ENCODE measurements at places on chromosomes 2 and 18.

DNA sequence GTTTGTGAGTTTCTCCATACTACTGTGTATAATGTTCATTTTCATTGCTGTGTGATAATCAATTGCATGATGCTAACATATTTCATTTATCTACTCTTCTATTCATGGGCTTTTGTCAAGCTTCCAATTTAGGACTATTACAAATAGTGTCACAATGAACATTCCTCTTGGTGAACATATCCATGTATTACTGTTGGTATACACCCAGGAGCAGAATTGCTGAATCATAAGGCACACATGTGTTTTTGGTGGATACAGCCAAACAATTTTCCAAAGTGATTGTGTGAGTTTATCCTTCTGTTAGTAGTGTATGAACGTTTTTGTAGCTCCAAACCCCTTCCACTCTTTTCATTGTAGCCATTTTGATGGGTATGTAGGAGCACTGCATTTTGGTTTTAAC lies 101.6 kb upstream of the COPS8 start:
- no peak for DNase-seq

DNA sequence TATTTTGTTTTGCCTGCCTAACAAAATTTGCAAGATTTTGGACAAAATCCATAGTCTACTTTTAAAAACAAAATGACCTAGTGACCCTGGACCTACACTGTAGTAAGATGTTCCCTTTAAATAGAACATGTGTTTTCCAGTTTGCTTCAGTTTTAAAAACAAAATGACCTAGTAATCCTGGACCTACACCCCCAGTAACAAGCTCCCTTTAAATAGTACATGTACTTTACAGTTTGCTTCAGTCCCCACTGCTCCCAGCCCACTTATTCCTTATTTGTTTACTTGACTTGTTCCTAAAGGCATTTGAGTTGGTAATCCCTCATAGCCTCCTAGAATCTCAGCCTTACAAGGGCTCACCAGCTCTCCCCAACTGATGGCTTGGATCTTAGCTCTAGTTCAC lies 34.5 kb upstream of the HTR2B start:
- no peak for DNase-seq

DNA sequence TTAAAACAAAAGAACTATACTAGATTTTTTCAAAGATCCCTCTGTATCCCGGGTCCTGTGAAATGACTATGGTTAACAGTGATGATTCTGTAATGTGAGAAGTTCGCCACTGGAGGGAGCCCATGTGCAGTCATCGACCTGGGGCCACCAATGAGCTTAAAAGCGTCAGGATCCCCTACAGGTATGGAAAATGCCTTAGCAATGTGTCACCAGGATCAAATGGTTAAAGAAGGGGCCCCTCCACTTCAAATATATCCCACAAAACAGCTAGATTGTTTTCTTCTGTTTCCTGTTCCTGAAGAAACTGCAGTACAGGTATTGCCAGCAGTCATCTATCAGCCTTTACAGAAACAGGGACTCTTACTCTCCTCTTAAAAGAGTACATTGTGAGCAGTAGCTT lies 15.3 kb downstream of the CHRNA1 start:
- DNase-seq: peak; percentile 45

DNA sequence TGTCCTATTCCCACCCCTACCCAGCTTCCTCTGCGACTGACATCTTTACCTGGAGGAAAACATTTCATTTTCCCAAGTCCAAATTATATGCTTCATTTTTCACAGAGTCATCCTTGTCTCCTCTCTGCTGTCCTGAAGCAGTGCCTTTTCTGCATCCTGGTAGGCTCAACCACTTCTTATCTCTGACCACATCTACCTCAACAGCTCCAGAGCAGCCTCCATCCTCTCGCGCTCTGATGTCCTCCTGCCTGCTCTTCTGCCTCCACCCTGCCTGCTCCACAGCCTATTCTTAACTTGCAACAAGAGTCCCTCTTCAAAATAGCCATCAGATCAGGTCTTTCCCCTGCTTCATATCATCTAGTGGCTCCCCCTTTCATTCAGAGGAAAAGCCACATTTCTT lies 457.1 kb downstream of the PARD3B start:
- DNase-seq: no peak

- no peak for DNase-seq
These were observed 68.0 kb downstream of the SERPINB8 start for GRCh38 chr18:64037812-64038414.

DNA sequence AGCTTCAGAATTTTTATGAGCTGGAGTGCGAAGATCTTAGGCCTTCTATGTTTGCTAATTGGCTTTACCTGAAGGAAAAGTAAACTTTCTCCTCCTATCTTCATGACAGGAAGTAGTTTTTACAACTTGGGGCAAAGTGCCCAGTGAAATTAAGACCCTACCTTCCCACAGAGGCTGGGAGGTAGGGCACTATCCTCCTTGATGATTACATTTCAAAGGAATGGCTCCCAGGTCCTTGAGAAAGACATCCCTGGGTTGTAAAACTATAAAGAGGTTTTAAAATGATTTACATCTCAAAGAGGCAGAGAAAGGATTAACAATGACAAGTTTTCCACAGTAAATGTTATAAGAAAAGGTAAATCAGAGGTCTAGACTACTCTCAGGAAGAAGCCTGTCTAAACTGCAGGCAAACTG lies 155.8 kb downstream of the CDH7 start:
- DNase-seq: no peak

DNA sequence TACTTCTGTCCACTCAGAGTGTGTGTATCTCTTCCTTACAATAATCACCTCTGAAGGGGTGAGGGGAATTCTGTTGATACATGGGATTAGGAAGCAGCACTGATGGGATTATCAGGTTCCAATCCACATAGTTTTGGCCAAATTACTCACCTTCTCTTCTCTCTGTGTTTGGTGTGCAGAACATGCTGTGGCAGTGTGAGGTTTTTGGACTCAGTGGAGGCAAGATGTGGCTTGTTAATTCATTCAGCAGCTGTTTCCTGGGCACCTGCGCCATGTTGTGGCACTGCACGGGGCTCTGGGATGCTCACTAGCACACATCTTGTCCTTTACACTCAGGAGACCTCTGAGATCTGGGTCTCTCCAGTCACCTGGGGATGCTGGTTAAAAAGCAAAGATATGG lies 350.3 kb upstream of the HS6ST1 start:
- DNase-seq: no peak

DNA sequence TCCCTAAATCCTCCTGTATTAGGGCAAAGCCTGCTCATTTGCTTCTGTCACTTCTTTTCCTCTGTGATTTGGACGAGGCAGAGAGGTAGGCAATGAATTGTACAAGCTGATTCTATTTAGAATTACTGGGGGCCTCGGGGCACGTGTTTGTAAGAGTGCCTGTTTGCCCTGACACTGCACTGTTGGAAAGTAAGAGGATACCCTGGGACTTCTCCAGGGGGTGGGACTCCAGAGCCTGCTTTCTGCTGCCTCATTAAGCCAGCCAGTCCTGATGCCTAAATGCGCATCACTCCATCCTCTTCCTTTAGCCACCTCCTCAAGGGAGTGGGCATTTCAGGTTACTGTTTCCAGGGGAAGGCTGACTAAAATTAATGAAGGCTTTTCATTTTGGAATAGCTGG lies 134.3 kb downstream of the TDRD15 start:
- DNase-seq: no peak

GRCh38 chr2:241770185-241770935 lies 6.3 kb upstream of the GAL3ST2 start:
- DNase-seq: no peak

- DNase-seq: no peak
These were observed 3.6 kb downstream of the DYNC2LI1 start for GRCh38 chr2:43777306-43777926.

GRCh38 chr2:42328148-42328833 lies 32.7 kb downstream of the COX7A2L start:
- DNase-seq: no peak

GRCh38 chr2:241617431-241618154 lies 19.4 kb downstream of the THAP4 start:
- DNase-seq: no peak

DNA sequence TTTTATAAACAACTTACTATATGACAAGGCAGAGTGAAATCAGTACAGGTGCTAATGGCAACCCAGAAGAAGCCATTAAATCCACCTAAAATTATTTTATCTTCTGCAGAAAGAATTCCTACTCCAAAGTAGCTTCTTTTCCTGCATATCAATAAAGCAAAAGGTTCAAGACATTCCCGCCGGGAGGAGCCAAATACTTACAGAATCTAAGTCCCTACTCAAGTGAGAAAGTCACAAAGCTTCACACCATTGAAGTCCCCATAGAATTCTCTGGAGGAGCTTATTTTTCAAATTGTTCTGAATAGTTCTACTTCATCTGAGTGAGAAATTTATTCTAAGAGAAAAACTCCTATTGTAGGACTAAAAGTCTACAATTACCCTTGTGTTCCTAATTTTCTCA lies 233.7 kb upstream of the HNRNPA3 start:
- DNase-seq: no peak

DNA sequence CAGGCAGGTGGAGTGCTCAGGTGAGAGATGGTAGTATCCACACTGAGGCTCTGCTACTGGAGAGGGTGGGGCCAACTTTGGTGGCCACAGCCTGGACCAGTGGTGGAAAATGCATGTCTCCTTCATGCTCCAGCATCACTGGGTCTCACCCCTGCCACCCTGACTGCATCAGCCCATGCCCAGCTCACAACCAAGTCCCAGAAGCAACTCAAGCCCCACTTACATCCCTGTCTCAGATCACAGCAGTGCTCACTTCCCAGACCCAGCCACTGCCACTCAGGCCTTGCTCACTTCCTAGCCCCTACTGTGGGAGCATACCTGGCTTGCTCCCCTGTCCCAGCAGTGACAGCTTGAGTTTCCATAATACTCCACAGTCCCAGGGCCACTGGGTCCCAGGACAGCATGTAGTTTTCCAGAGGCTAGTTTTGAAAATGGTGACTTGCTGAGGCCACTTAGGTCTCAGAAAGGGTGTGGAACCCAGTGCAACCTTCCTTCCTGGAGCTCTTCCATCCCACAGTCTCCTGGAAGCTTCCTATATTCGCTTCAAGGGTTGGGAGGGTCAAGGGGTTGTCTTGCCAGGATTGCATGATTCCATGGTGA lies 58.8 kb downstream of the GPC1 start:
- DNase-seq: no peak

DNA sequence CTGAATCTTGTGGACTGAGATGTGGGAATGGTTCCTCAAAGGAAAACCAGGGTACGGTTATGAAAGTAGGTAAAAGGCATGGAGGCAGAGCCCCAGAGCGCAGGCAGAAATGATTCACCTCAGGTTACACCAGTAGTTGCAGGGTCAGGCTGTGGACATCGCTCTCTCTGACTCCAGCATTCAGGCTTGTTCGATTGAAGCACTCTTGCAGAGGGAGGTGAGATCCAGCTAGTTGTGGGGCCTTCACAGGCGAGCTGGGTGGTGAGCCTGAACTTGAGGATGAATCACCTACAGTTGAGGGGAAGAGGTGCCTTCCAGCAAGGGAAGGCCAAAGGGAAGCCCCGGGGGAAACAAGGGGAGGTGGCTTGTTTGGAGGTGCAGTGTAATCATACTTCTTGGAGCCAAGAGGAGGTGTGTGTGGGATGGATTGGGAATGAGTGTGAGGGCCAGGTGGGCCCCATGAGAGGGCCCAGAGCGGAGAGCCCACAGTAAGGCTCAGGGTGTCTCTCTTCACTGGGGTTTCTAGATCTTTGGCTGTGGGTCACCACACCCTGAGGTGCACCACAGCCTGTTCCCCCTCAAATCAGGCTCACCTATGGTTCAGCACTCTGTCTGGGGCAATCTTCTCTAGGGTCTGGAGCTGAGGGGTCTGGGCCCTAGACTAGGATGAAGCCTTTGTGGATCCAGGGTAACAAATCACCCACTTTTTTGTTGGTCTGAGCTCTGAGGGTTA lies 48.5 kb upstream of the MCFD2 start:
- no peak for DNase-seq

DNA sequence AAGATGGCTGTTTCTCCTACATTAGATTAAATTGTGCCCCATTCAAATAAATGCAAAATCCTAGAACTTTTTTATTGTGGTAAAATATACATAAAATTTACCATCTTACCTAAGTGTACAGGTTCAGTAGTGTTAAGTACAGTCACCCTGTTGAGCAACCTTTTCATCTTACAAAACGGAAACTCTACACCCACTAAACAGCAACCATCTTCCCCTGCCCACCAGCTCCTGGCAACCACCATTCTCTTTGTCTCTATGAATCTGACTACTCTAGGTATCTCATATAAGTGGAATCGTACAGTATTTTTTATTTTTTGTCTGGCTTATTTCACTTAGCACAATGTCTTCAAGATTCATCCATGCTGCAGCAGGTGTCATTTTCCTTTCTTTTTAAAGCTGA lies 53.0 kb downstream of the ASXL2 start:
- DNase-seq: peak; percentile 21

GRCh38 chr18:51543658-51544155 lies 346.2 kb upstream of the MEX3C start:
- no peak for DNase-seq

- DNase-seq: no peak
These were observed 489.3 kb upstream of the CDH2 start for GRCh38 chr18:28666216-28666615.

DNA sequence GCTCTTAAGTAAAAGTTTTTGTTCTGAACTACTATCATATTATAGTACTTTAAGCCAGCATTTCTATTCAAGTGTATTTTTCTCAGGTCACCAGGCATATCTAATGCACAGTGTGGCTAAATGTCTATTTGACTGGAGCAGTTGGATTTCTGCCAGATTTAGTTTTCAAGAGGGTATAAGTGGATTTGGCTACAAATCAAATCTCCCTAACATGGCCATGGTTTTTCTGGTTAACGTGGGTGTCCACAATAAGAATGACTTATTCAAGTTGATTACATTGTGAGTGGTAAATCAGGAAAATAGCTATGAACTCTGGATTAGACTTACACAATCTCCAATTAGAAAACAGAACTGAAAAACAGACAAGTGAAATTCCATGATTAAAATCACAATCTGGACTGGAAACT lies 5.7 kb upstream of the CHN1 start:
- no peak for DNase-seq

GRCh38 chr18:50218432-50219197 lies 23.7 kb upstream of the MYO5B start:
- no peak for DNase-seq

DNA sequence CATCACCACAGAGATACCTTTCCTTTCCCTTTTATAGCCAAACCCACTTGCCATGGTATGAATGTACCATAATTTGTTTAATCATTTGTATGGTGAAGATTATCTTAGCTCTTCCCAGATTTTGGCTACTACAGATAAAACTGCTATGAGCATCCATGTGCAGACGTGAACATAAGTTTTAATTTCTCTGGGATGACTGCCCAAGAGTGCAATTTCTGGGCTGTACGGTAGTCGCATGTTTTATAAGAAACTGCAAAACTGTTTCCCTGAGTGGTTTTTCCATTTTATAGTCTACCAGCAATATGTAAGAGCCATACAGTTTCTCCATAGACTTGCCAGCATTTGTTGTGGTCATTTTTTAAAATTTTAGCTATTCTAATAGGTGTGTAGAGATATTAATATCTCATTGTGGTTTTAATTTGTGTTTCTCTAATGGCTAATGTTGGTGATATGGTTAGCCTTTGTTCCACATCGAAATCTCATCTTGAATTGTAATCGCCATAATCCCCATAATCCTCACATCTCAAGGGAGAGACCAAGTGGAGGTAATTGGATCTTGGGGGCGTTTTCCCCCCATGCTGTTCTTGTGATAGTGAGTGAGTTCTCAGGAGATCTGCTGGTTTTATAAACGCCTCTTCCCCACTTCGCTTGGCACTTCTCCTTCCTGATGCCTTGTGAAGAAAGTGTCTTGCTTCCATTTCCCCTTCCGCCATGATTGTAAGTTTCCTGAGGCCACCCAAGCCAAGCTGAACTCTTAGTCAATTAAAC lies 628.5 kb upstream of the KLHL29 start:
- no peak for DNase-seq

GRCh38 chr2:36831185-36831584 lies 134.7 kb downstream of the VIT start:
- no peak for DNase-seq

- DNase-seq: no peak
These were observed 79.3 kb upstream of the ARL5A start for GRCh38 chr2:151907286-151908203.

All from stimulated activated CD4-positive, alpha-beta T cell treated with anti-CD3 and anti-CD28 coated beads, Interleukin-1b, Interleukin-23, amount 100 ng/mL, for 1 hour (primary cell).